Forelimb muscle (tissue), 1 donor: ENCODE measurements at places on chromosomes 12 and 14. TPM values are rescaled to one million over a fixed set of nuclear protein-coding genes. Genes with fewer than 3 reads are reported as not detected.

Gene P2RX7
- 1.0 TPM for polyA plus RNA-seq

Gene LAG3
- 0.70 TPM for polyA plus RNA-seq

Gene GABARAPL1
- 22.2 TPM for polyA plus RNA-seq

Gene CARMIL3
- polyA plus RNA-seq: 0.18 TPM

Gene RBP5
- polyA plus RNA-seq: 2.4 TPM

Gene INHBE
- 3.8 TPM for polyA plus RNA-seq

Gene SERPINA9
- not detected for polyA plus RNA-seq

Gene SLCO1B1
- polyA plus RNA-seq: not detected

Gene CLEC4A
- 1.4 TPM for polyA plus RNA-seq

Gene GAS2L3
- polyA plus RNA-seq: 15.9 TPM

Gene PLD4
- 5.7 TPM for polyA plus RNA-seq

Gene GXYLT1
- 15.0 TPM for polyA plus RNA-seq

Gene SLC38A4
- polyA plus RNA-seq: 9.9 TPM

Gene BTG1
- 50.2 TPM for polyA plus RNA-seq

Gene KCNJ8
- polyA plus RNA-seq: 35.0 TPM

Gene MGP
- polyA plus RNA-seq: 193 TPM

Gene OR4M1
- not detected for polyA plus RNA-seq

Gene CIROP
- not detected for polyA plus RNA-seq

Gene KIF5A
- 0.03 TPM for polyA plus RNA-seq

Gene CIDEB
- polyA plus RNA-seq: 8.2 TPM

Gene ANKS1B
- 2.3 TPM for polyA plus RNA-seq

Gene RNASE7
- polyA plus RNA-seq: 0.09 TPM

Gene CLSTN3
- polyA plus RNA-seq: 13.5 TPM

Gene RESF1
- 21.6 TPM for polyA plus RNA-seq

Gene SPIC
- polyA plus RNA-seq: not detected

Gene IFI27
- 2.4 TPM for polyA plus RNA-seq

Gene ACOT6
- polyA plus RNA-seq: not detected

Gene POTEG
- not detected for polyA plus RNA-seq

Gene B4GALNT3
- 13.8 TPM for polyA plus RNA-seq

Gene POTEM
- polyA plus RNA-seq: not detected

Gene TAPBPL
- polyA plus RNA-seq: 8.0 TPM

Gene SLC25A21
- 1.2 TPM for polyA plus RNA-seq

Gene CLIP1
- polyA plus RNA-seq: 19.6 TPM

Gene ZNF605
- polyA plus RNA-seq: 12.4 TPM

Gene ANO2
- 4.0 TPM for polyA plus RNA-seq

Gene MIS18BP1
- 18.4 TPM for polyA plus RNA-seq

Gene SSPN
- 106 TPM for polyA plus RNA-seq

Gene SFSWAP
- polyA plus RNA-seq: 29.2 TPM

Gene RD3L
- not detected for polyA plus RNA-seq

Gene JPH4
- 0.66 TPM for polyA plus RNA-seq

Gene GTF2A1
- polyA plus RNA-seq: 16.8 TPM

Gene CLEC4E
- polyA plus RNA-seq: not detected

Gene DBX2
- 0.16 TPM for polyA plus RNA-seq

Gene ACSS3
- polyA plus RNA-seq: 7.0 TPM

Gene ESPL1
- polyA plus RNA-seq: 4.3 TPM

Gene FAIM2
- 7.9 TPM for polyA plus RNA-seq

Gene E2F7
- 2.9 TPM for polyA plus RNA-seq

Gene ZC2HC1C
- 1.4 TPM for polyA plus RNA-seq
